ENCODE measurements at places on chromosomes 7 and 10. TPM values are rescaled to one million over a fixed set of nuclear protein-coding genes. Genes with fewer than 3 reads are reported as not detected.

CEP55 gene
- total RNA-seq: 72.6 TPM

MMRN2 gene
- total RNA-seq: not detected

TMEM178B gene
- total RNA-seq: 0.30 TPM

BUD23 gene
- total RNA-seq: 96.0 TPM

HKDC1 gene
- total RNA-seq: 0.11 TPM

APBB1IP gene
- total RNA-seq: 47.4 TPM

Data from activated T-helper 2 cell treated with anti-CD3 and anti-CD28 coated beads, Interferon-gamma antibody, Interleukin-2, Interleukin-4, amounts not matched to agents 10 μg/mL and 5 μg/mL and 100 μg/mL, durations not matched to agents 14 hours and 24 hours and 36 hours (primary cell).